ENCODE measurements at places on chromosomes 5 and 9.
A peak's percentile ranks its signal among the peaks of the same experiment; 100 is the strongest.

DNA sequence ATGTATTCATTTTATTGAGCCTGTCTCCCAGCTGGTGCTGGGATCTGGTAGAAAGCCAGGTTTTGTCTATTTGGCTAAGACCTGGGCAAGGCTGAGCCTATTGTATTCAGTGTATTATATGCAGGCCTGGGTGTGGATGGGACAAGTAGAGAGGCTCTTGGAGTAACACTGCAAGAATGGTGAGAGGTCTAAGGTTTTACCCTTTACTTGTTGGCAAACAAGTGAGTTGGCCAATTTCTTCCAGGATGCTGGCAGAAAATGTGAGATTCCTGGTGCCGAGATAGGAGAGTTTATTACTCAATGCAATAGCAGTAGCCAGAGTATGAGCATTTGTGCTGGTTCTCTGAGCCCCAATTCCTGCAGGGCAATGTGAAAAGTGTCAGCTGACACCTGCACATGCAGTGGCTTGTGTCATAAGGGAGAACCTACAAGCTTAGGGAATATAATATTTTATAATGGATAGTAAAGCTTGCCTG lies 141.7 kb upstream of the PRLR start:
- no peak for DNase-seq

GRCh38 chr9:70192707-70193106 lies 66.1 kb upstream of the SMC5 start:
- DNase-seq = no peak

GRCh38 chr5:37717613-37718431 lies 122.0 kb downstream of the GDNF start:
- DNase-seq = peak; percentile 84

GRCh38 chr9:83919111-83919510 lies 2.1 kb downstream of the KIF27 start:
- no peak for DNase-seq

DNA sequence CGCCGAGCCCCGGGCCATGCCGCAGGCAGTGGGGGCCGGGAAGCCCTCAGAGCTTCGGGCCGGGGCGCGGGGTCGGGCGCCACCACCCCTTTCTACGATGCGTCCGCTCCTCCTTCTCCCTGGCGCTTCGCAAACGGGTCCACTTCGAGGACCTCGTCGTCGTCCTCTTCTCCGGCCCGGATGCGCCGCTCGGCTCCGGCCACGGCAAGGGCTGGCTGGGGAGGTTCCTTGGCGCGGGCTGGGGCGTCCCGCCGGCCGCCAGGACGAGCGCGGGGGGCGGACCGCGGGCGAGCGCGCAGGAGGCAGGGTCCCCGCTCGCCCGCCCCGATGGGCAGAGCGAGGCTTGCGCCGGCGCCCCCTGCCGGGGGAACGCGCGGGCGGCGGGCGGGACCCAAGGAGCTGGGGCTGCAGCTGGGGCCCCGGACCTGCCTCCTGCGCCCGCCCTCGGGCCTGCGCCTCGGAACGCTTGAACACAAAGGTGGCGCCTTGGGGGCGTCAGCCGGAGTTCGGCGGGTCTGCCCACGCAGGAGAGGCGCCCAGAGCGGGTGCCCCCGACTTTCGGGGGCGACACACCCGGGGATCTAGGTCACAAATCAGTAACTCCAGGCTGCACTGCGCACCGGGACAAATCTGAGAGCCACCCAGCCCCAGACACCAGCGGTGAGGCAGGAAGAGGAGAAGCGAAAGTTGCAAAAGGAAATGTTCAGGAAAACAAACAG lies at the start of gene ROR2:
Gene ROR2 (minus strand): TSS at position 283 of the 719 bp plus-strand sequence.
- peak; percentile 29 for DNase-seq

- no peak for DNase-seq
Observed at GRCh38 chr9:79762070-79762469, 190.3 kb downstream of the TLE4 start.

GRCh38 chr5:142323480-142324135 lies 1.2 kb downstream of the SPRY4 start:
- no peak for DNase-seq

- DNase-seq = no peak
Observed at GRCh38 chr5:133366438-133366837, 245.9 kb downstream of the FSTL4 start.

GRCh38 chr9:125393426-125393825 lies 131.8 kb downstream of the GAPVD1 start:
- no peak for DNase-seq

- no peak for DNase-seq
Observed at GRCh38 chr5:54480296-54480695, 24.8 kb downstream of the HSPB3 start.

- DNase-seq = peak; percentile 12
Observed at GRCh38 chr9:130539420-130540223, 39.8 kb upstream of the FUBP3 start.

DNA sequence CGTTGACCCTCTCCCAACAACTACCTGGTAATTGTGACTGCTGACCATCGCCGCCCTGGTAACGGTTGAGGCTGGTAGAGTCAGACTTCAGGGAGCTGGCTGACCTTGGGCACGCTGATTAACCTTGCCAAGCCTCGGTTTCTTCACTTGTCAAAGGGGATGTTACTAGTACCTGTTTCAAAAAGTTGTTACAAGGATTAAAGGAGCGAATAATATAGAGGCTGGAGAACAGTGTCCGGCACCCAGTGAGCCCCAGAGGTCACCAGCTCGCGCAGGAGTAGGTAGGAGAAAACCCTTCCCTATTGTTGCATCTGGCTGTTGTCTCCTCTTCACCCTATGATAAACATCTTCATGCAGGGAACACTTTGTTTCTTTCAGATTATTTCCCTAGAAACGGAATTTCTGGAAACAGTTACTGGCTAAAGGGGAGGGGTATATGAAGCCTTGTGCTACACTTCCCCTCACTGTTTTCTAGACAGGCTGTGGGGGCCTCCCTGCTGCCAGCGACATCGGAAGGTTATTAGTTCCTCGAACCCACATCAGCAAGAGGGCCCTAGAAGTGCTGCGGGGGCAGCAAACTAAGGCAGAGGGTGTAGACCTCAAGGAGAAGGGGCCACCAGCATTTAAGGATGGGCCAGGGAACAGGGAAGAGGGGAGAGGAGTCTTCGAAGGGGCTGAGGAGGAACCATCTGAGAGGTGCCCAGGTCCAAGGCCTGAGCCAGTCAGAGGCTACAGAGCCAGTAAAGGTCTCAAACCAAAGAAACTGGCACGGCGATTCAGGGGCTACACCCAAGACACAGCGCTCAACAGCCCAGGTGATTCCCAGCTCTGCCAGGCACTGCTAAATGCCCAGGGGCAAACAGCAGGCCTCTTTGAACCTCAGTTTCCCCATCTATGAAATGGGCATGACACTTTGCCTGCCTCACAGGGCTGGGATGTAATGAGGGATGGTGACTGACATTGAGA lies 37.6 kb downstream of the HRH2 start:
- no peak for DNase-seq

DNA sequence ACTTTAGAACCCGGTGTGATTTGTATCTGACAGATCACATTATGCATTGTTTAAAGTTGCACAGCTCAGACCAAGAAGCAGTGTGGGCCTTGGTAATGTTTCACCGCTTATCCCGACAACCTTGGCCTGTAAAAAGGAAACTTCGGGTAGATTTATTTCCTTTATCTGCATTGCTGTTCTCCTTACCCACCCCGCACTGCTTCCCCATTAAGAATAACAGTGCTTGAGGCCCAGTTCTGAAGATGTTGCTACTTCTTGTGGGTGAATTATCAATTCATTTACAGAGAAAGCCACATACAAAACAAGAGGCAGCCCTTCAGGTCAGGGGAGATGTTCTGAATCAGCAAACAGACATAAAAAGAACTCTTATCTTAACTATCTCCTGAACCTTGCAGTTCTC lies 8.4 kb downstream of the SMARCA2 start:
- DNase-seq = no peak

DNA sequence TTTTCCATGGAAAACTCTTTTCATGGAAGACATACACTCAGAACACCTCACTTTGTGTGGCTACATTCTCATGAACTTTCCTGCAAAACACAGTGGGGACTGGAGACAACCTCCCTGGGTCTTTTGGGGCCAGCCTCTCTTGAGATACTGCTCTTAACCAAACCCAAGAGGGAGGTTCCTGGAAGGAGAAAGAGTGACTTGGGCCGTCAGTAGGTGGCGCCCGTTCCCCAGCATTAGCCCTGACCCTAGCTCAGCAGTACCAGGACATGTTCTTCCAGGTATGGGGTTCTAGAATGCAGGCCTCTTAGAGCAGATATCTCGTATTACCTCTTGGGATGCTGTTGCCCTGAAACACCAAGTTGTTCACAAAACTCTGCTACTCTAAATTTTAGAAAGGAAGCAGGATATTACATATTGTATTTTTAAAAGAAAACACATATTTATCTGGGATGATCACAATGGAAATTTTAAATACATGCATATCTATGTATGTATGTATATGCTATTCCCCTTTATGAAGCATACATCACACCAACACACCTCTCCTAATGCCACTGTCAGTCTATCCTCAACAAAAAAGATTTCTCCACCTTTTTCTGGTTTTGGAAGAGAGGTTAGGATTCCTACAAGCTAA lies 15.8 kb upstream of the GLIS3 start:
- DNase-seq = no peak

DNA sequence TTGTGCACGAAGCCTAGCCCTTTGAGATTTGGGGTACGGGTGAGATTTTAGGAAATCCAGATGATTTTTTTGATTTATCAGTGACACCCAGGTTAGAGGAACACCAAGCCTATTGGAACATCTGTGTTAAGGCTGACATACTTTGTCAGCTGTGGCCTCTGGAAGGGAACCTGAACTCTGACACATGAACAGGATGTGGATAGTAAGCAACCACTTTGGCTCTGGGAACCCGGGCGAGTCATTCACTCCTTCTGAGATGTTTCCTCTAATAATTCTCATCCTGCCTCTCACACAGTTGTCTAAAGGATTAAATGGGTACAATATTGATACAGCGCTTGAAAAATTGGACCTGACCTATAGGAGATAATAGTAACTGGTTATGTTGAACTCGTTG lies 67.8 kb downstream of the FGF1 start:
- DNase-seq = no peak

- DNase-seq = no peak
Observed at GRCh38 chr5:149799965-149800516, 69.9 kb downstream of the PPARGC1B start.

DNA sequence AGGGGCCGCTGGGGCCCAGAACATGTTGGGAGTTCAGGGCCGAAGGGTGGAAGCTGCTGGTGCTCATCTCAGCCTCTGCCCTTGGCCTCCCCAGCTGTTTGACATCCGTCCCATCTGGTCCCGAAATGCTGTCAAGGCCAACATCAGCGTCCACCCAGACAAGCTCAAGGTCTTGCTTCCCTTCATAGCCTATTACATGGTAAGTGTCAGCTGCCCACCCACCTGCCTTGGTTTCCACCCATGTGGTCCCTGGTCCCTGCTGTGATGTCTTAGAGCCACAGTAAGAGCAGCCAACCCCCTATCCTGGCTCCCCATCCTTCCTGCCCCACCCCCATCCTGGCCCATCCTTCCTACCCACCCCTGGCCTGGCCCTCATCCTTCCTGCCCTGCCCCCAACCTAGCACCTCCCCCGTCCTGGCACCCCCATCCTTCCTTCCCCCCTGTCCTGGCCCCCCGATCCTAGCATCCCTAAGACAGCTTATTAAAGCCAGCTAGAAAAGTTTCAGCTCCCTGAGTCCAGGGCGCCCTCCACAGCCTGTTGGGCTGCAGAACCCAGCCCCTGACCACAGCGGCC lies 9.7 kb upstream of the CEL start:
- no peak for DNase-seq

GRCh38 chr9:134491196-134491835 lies 150.3 kb upstream of the COL5A1 start:
- no peak for DNase-seq

DNA sequence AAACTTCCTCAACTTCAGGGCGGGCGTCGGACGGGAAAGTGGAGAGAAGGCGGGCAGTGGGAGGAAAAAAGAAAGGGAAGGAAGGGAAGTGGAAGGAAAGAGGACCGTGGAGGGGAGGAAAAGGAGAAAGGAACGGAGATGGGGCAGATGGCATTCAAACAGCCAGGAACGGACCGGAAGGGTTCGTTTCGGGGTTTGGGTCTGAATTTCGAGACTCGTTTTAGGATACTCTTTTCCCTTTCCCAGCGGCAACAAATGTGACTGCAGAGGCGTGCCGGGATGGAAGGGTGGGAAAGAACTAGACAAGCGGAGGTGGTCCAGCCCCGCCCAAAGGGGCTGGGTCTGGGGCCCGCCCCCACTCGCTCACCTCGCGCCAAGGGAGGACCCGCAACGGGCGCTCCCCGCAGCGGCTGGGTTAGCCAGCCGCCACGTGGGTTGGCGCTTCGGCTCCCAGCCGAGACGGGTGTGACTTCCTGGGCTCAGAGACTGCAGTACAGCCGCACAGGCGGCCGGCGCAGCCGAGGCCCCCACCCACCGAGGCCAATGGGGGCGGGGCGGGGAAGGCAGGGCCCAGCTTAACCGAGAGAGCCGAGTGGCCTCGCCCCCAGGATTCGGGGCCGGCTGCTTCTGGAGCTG lies 2.7 kb downstream of the VCAN start:
- peak; percentile 74 for DNase-seq

- no peak for DNase-seq
Observed at GRCh38 chr9:18747595-18747994, 273.6 kb downstream of the ADAMTSL1 start.

DNA sequence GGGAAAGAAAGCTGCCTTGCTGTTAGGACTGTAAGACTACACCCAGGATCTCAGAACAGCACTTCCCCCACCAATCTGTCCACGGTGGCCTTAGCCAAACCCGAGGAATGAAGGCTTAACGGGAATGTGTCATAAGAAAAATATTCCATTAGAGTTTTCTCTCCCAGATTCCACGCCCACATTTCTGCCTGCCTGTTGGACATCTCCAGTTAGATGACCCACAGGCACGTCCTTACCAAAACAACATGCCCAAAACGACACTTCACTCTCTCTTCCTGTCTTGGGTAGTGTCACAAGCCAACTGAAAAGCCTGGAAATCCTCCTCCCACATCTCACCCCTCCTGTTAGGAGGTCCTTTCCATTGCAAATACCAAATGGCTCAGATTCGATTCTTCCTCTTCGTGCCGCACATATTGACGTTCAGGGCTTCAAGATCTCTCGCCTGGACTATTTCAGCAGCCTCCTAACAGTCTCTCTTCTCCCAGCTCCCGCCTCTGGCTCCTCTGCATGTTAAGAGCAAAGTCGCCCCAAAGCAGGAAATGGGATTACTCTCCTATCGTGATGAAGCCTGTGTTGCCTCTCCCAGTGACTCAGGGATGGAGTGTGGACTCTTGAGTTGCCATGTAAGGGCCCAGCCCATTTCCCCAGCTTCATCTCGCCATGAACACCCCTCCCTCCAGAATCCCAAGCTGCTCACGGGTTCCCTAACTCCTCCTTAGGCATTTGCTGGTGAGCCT lies 159.3 kb downstream of the NR3C1 start:
- DNase-seq = peak; percentile 84

GRCh38 chr5:109916481-109917153 lies 226.9 kb downstream of the MAN2A1 start:
- DNase-seq = no peak
